IPS DF 6.9 (cell line): ENCODE measurements at places on chromosomes 13 and 19.

DNA sequence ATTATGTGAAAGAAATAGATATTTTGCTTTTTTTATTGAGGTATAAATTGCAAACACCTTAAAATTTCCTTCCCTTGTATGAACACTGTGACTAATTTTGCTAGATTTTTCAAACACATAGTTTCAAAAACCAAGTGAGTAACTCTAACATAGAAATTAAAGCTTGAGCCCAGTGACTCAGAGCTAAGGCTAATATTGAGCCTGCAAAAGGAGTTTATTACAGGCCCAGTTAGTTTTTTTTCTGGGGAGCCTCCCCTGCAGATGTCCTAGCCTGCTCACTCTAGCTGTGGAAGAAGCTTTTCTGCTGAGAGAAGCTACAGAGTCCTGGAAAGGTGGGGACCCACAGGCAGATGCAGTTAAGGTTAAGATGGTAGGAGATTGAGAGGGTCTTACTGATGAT is 3.4 kb downstream of the ZNF430 start:
- no peak for DNase-seq

- peak; percentile 60 for DNase-seq
These were observed 46.8 kb downstream of the TEX26 start for GRCh38 chr13:30978981-30979956.

DNA sequence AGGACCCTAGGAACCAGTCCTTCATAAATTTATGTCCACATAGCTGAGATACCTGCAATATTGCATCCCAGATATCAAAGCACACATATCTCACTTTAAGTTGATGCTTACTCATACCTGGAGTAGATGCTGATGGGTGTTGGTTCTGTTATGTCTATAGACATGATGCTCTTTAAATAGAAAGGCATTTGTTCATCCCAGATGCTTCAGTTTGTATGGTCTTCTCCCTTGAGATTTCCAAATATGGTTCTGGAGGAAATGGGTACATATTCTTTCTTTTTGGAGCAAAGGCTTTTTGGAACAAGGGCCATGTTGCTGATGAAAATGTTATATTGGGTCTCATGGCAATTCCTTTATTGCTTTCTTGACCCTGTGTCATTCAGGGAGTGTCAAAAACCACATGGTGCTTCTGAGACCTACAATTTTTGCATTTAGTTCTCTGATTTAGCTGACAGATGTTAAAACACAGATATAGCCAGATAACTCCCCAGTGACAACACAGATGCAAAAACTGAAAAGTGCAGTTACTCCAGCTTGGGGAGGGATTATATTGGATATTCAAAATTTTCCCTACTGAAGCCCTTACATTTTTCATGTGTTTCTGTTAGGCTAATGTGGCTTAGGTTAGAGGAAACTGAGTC is 211.4 kb downstream of the KCNRG start:
- no peak for DNase-seq

DNA sequence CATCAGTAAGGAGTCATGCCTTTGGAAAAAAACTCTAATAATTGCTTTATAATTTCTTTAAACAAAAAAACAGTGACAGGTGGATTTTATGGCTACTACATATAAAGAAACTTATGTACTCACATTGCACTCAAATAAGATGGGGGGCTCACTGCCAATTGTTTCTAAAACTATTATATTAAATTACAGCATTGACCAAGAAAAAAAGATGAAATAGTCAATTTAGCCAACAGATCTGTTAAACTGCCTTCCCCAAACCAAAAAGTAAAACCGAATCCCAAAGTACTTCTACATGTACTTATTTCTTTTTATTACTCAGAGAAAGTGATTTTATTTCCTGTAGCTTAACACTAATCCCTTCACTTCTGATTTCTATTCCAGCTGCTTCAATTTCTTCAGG is 716.8 kb upstream of the SLITRK5 start:
- DNase-seq, result no peak

- no peak for DNase-seq
These were observed 1.5 kb upstream of the TFDP1 start for GRCh38 chr13:113582841-113583631.

DNA sequence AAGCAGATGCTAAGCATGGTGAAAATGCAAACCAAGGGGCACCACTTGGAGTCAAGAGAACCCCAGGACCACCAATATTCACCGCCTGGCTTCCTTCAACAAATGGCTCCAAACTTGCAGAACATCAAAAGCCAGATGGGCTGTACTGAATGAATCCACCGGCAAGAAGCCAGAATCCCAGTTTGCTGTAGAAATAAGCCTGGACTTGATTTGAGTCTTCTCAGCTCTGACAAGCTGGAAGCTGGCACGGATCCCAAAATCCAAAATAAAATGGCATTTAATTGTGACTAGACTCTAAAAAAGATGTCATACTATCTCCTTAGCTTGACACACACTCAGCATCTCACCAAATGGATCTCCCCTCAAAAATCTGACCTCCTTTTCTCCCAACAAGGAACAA is 11.9 kb downstream of the EFNB2 start:
- DNase-seq, result no peak

DNA sequence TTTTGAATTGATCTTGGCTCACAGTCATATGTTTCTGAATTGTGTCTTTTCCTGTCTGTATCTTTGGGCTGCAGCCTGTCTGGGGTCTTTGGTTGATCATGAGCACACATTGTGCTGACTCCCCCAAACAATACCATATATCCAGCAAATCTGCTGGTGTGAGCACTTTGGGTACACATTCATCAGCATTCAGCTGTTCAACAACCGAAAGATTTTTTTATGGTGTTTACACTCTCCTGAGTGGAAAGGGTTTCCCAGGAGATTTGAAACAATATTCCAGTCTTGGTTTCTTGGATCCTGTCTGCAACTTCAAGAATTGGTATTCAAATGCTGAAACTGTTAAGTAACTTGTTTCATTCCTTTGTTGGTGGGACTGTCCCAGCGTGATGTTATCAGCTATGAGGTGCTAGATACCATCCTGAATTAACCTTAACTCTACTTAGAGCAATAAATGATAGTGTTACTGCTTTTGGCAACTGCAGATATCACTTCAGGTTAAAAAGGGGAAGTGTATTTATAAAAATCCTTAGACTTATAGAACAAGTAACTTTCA is 78.4 kb upstream of the DIAPH3 start:
- no peak for DNase-seq

DNA sequence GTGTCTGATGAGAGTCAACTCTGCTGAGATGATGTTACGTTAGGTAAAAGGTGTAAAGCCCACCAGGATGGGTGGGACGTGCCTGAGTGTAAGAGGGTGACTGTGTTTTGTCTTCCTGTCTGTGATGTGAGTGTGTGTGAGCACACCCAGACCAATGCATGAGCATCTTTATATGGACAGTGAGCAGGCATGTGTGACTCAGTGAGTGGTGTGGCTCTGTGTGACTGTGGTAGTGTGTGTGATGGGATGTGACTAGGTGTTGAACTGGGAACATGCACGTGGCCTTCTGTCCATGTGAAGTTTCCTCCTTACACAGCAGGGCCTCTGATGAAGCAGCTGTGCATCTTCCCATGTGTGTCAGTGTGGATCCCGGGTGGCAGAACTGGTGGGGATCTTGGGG is 17.8 kb upstream of the LGALS16 start:
- no peak for DNase-seq

DNA sequence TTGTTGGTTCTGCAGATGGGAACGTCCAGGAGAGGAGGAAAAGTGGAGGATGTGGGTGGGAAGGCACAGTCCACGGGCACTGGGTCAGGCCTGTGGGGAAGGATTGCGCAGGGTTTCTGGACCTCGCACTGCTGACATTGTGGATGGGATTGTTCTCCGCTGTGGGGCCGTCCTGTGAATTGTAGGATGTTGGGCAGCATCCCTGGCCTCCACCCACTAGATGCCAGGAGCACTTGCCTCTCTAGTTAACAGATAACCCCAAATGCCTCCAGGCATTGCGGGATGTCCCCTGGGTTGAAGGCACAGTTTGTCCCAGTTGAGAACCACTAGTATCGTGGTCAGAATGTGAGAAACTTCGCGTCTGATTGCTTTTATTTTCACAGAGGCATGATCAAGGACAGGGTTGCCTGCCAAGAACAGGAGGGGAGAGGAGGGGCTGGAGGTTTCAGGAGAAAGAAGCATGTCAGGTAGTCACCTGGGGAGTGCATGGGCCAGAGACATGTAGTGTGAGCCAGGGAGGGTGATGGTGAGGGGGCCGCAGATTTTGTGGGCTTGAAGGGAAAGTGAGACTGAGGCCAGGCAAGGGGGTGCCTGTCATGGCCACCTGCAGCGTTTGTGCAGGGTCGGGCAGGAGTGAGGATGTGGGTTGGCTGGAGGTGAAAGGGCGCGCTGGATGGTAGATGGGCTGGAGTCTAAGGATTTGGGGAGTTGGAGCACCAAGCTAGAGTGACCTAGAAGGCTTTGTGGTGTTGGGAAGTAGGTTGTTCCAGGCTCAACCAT is 3.2 kb downstream of the ZNF628 start:
- DNase-seq, result no peak

- no peak for DNase-seq
These were observed 726 bp upstream of the UFM1 start for GRCh38 chr13:38348861-38349389.

GRCh38 chr13:98975822-98976261 is 2.0 kb downstream of the DOCK9 start:
- no peak for DNase-seq

DNA sequence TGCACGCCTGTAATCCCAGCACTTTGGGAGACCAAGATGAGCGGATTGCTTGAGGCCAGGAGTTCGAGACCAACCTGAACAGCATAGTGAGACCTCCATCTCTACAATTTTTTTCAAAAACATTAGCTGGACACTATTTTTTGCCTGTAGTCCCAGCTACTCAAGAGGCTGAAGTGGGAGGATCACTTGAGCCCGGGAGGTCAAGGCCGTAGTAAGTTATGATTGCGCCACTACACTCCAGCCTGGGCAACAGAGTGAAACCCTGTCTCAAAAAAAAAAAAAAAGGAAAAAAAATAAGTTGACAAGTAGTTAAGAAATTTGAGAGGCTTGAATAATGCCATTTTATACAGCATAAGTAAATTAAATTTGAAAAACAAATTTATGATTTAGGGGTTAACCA is 330.6 kb downstream of the MYO16 start:
- DNase-seq, result no peak

- no peak for DNase-seq
These were observed 109.3 kb downstream of the KDM4B start for GRCh38 chr19:5078182-5078581.

DNA sequence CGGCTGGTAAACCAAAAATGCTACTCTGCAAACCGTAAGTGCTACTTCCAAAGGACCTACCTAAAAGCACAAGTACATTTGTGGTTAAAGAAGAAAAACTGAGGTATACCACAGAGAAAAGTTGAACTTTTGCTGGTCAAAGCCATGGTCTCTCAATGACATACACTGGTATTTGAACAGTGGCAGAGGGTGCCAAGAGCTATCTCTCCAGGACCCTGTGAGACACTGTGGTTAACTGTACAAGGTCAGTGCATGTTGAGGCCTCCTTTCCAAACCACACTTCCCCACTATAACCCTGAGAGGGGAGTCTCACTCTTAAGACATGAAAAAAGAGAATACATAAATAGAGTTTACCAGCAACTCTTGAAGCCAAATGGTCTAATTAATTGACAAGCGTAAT is 49.5 kb downstream of the COL4A1 start:
- DNase-seq, result no peak

GRCh38 chr13:99087954-99088491 is 110.2 kb upstream of the DOCK9 start:
- no peak for DNase-seq

GRCh38 chr13:113930671-113931637 is 42.9 kb downstream of the C13orf46 start:
- DNase-seq, result no peak

DNA sequence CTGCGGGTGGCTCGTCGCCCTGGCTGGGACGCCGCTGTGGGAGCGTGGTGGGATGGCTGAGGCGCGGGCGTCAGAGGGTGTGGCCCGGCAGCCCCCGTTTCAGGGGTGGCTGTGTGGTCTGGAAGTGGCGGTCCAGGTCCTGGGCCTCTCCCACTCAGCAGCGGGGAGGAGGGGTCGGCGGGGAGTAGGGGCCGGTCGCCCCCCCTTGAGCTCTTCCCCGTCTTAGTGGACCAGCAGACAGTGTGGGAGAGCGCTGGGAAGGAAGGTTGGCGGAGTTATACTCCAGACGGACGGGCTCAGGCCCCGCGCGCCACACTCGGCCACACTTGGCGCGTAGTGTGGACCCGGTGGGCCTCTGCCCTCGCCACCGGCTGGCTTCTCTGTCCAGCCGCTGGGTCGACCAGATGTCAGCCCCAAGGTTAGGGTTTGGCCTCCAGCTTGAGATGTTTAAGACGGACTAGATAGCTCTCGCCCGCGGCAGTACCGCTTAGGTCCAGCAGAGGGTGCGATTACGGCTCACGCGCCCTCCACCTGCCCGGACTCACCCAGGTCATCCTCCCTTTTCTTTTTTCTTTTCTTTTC is 21.7 kb upstream of the ZNF429 start:
- peak; percentile 76 for DNase-seq

DNA sequence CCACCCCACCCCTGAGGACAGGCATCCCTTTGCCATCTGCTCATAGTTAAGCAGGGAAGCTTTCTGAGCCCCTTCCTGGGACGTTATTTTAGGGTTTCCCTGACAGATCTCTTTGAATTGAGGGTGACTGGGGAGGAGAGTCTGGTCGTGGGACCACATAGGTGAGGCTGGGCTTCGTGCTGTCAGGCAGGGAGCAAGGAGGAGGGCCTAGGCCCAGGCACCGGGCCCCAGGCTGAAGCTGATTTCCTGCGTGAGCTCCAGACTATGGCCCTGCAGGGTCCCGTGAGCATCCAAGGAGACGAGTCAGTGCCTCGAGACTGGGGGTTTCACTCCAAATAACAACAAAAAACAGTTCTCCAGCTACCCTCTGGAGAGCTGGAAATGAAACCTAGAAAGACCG is 60.4 kb downstream of the MYO9B start:
- no peak for DNase-seq

DNA sequence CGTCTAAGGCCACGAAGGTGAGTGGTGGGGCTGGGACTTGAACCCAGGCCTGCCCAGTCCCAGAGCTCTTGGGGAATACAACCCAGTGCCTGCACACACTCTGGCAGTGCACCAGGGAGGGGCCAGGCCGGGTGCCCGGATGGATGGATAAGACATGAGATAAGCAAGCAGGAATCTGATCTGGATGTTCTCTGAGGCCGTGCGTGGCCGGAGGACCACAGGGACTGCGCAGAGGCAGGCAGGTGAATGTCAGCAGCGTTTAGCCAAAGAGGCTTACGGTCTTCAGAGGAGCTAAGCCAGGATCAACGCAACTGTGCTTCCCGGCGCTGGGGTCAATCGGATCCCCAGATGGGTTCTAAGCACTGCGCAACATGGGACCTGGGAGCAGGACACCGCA is 1.5 kb downstream of the ZNF787 start:
- DNase-seq, result no peak

DNA sequence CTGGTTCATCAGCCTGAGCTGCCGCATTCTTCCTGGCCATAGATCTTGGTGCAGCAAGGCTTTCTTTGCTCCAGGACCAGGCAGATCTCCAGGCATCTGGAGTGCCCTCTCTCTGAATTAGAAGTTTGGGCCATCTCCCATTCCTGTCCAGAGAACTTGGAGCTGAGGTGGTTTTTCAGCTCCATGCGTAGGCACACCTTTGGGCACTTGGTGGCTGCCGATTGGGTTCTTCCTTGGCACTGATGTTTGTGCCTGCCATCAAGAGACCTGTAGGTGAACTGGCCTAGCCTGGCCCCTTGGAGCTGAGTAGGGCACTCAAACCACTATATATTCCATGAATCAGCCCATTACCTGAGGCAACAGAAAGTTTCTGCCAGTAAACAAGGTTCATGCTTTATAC is 206.0 kb upstream of the PCDH17 start:
- no peak for DNase-seq
